ENCODE measurements at places on chromosomes 16 and 17.

DNA sequence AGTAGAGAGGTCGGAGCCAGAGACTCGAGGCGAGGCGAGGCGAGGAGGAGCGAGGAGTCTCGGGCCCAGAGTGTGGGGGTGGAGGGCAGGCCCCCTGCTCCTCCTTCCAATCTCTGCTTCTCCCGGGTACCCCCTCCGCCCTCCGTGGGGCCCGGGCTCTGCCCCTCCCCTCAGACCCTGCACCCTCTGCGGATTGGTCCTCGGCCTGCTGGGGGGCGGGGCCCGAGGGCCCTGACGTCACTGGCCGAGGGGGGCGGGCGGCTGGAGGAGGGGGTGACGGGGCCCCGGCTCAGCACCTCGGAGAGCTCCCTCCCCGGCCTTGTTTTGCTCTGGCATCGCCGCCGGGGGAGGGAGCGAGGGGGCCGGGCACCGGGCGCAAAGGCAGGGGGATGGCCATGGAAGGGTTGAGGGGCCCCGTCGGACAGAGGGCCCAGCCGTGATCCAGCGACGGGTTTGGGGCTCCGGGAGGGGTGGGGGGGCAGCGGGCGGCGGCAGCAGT is at the start of gene RUNDC3A:
Gene RUNDC3A (plus strand): TSS at position 282 of the 499 bp plus-strand sequence. CDS start 232 bp downstream, outside the sequence.
- DNase-seq, result peak; percentile 64

GRCh38 chr17:49680314-49680713 is 2.4 kb upstream of the SPOP start:
- no peak for DNase-seq

DNA sequence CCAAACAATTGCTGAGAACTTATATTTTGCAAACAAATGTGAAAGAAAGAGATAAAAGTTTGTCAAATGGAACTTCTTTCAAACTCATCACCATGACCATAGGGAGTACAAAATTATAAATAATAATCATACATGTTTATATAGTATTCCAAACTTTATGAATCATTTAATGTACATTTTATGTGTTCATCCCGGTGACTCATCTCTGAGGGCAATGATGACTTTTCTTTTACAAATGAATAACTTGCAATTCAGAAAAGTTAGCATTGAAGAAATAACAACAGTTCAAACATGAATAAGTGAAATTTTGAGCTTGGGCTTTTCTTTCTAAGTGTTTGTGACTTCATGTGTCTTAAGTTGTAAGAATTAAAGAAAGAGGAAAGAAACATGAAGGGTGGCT is 66.3 kb upstream of the CDH8 start:
- DNase-seq, result no peak

DNA sequence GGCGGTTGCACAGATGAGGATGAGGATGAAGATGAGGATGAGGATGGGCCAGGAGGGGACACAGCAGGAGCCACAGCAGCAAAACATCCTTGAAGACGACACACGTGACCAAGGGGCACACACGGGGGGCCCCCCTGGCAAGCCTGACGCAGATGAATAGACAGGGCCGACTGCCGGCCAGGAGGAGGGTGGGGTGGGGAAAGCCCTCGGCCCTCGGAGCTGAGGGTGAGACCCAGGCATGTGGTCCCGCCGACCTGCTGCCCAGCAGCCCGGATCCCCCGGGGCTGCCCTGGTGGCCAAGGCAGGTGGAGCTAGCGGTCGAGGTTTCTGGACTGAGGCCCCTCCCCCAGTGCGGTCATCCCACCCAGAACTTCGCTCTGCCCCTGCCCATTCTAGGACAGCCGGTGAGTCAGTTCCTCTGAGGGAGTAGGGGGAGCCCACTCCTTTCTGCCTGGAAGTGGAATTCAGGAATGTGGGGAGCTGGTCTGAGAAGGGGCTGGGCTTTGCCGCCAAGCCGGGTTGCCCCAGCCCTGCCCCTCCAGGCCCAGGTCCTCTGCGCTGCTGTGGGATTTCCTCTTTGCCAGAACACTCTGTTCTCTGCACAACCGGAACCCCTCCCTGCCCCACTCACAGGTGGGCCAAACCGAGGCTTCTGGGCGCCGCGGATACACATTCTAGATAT is 9.9 kb downstream of the CYGB start:
- DNase-seq, result peak; percentile 64

GRCh38 chr16:50335196-50335958 is 33.4 kb downstream of the BRD7 start:
- no peak for DNase-seq

- DNase-seq, result no peak
These were observed 271.1 kb upstream of the CCL2 start for GRCh38 chr17:33983824-33984574.

DNA sequence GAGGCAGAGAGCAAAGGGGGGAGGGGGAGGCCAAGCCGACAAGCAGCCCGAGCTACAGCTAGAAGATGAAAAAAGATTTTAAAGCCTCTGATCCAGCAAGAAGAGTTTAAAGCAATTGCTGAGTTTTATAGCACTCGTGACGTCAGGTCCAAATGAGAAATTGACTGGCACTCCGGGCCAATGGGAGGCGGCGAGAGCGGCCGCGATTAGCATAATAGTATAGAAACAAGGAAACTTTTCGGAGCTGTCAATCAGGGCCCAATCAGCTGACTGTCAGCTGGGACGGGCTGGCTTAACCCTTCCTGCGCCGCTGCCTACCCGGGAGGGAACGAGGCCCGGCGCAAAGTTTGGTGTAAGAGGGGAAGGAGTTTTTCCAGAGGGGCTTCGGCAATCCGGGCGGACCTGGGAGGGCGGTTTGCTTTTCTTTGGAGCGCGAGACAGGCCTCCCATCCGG is at the start of gene MAF:
Gene MAF (minus strand): TSS at position 100 of the 454 bp plus-strand sequence. CDS start 835 bp downstream, outside the sequence.
- peak; percentile 71 for DNase-seq

- no peak for DNase-seq
These were observed 57.1 kb downstream of the RAB11FIP4 start for GRCh38 chr17:31448467-31449077.

- DNase-seq, result no peak
These were observed 7.0 kb downstream of the TPSD1 start for GRCh38 chr16:1262846-1263221.

GRCh38 chr16:53068423-53068833 is 13.6 kb downstream of the CHD9 start:
- DNase-seq, result peak; percentile 34

DNA sequence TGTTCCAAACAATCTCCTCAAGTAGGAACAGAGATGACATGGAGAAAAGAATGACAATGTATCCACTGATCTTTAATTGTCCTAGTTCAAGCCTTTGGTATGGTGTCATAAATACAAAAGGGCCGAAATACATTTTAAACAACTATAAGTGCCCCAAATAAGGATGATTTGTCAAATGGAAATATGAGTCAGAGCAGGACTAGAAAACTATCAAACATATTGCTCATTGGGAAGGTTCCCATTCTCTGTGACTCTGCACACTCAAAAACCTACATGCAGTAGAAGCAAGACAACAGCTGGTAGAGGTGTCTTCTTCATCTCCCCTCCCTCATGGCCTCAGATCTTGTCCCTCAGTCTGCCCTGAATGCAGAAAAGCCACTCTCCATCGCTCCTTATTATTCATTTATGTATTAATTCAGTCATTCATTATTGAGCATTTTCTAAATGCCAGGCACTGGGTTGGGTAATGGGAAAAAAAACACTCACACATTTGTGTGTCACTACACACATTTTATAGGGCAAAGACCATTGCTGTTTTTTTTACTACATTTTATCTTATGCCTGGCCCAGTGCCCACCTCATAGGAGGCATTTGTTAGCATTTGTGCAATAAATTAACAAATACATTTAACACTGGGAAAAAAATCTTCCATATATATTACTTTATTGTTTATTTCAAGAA is 10.1 kb downstream of the CA10 start:
- no peak for DNase-seq

GRCh38 chr17:80774643-80775281 is 216.9 kb upstream of the CHMP6 start:
- no peak for DNase-seq

GRCh38 chr17:17206913-17207335 is 791 bp upstream of the PLD6 start:
- no peak for DNase-seq

DNA sequence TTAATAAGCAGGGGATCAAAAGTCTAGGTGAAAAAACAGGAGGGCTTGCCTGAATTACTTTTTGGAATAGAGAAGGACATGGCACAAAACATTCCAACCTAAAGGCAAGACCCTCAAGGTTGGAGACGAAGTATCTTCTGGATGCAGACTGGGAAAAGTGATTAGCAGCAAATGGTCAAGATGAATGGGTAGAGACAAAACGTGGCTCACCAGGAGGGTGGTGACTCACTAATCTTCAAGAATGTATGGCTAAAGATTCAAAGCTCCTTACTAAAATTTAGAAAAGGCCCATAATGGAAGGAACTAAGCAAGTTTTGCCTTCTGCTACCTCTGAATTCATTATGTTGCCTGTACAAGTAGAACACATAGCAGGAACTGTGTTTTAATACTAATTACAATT is 469.5 kb upstream of the RBFOX1 start:
- DNase-seq, result no peak

DNA sequence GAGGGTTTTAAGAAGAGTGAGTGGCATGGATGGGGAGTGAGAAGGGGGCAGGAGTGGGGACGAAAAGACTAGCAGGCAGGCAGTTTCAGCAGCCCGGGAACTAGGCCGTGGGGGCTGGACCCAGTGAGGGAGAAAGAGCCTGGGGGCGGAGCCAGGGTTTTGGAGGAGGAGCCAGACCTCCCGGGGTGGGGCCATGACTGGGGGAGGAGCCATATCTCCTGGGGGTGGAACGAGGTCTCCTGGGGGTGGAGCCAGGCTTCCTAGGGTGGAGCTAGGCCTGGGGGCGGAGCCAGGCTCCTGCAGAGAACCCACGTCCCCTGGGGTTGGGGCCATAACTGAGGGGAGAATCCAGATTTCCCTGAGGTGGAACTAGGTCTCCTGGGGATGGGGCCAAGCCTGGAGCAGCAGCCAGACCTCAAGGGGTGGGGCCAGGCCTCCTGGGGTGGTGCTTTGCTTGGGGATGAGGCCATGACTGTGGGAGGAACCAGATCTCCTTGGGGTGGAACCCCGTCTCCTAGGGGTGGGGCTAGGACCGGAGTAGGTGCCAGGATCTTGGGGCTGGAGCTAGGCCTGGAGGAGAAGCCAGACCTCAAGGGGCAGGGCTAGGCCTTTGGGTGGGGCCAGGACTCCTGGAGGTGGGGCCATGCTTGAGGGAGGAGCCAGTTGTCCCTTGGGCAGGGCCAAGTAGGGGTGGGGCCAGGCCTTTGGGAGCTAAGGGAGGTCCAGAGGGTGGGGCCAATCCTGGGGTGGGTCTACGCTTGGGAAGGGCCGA is 41.7 kb upstream of the JPH3 start:
- DNase-seq, result peak; percentile 4

GRCh38 chr16:62816971-62817519 is 780.8 kb upstream of the CDH8 start:
- DNase-seq, result no peak

- no peak for DNase-seq
These were observed 7.5 kb upstream of the XPO6 start for GRCh38 chr16:28219282-28219681.

DNA sequence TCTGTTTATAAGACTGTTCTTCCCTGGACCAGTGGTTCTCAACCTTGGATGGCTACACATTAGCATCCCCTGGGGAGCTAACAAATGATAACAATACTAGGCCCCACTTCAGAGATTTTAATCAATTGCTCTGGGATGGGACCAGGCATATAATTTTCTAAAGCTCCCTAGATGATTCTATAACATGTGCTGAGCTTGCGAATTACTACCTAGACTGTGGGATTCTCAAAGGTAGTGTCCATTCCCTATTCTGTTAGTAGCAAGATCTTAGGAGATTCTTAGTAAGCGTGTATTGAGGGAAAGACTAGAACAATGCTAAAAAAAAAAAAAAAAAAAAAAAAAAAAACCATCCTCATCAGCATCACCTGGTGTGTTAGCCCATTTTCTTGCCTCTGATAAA is 412.0 kb upstream of the CDH5 start:
- DNase-seq, result no peak

- DNase-seq, result no peak
These were observed 3.5 kb upstream of the CAPNS2 start for GRCh38 chr16:55562936-55563335.

DNA sequence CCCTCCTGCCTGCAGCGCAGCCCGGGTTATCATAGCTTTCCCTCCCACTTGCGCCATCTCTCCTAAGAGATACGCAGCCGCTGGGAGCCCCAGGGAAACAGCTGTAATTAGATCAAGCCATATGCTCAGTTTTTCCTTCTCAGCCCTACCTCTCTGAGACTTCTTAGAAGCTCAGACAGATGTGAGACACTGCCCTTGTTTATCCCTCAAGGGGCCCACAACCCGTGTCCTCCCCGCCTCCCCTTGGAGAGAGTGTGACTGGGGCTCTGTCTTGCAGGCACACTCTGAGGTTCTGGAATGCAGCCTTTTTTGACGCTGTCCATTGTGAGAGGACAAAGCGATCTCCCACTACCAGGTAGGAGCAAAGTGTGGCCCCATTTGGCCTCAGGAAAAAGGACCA is 31.2 kb downstream of the CIBAR2 start:
- no peak for DNase-seq

GRCh38 chr17:60601447-60602384 is 1.7 kb downstream of the PPM1D start:
- DNase-seq, result peak; percentile 12

GRCh38 chr17:63250830-63251229 is 195.3 kb downstream of the CYB561 start:
- no peak for DNase-seq

DNA sequence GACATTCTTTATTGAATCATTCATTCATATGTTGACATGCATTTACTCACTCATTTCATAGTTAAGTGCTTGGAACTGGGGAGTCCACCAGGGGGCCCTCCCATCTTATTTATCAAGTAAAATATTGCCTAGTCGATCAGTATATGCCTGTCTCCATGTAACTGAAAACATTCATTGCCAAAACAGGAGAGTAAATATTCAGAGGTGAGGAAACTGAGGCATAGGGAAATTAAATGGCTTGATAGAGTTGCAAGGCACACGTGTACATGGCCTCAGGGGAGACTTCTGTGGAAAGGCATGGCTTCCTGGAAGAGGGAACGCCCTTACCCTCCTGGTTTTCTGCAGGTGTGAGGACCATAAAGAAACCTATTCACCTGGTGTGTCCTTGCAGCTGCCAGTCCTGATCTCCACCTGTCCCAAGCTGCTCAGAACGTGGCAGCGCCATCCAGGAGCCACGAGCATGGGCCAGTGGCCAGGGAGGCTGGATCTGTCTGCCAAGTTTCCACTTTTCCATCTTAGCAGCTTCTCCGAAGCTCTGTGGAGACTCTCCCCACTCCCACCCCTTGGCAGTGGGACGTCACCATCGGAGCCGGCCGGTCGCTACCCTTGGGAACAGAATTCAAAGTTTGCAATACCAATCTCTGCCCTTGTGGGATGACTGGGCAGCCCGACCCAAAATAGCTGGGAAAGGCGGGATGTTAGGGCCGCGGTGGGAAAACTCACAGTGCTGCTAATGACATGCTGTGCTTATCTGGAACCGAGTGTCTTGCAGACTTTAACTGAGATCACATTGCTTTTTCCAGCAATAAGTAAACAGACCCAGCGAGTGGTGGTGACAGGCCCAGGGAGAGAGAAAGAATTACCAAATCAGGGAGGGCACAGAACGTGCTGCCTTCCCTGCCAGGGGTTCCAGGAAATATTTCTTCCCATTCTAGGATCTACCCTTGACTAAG is 4.1 kb upstream of the C1QTNF1 start:
- no peak for DNase-seq

GRCh38 chr16:83530293-83530692 is 277.5 kb upstream of the HSBP1 start:
- no peak for DNase-seq

- DNase-seq, result no peak
These were observed 173.5 kb downstream of the BCAS3 start for GRCh38 chr17:60851181-60851580.

- no peak for DNase-seq
These were observed 182.8 kb upstream of the ELAC2 start for GRCh38 chr17:13200671-13201070.

All from stimulated activated naive B cell treated with anti-CD40 and anti-IgM and Interleukin-4, amounts not matched to agents 10 μg/mL and 1 μg/mL and 100 μg/mL, for 72 hours (primary cell).